ENCODE measurements at places on chromosomes 5 and 9.

DNA sequence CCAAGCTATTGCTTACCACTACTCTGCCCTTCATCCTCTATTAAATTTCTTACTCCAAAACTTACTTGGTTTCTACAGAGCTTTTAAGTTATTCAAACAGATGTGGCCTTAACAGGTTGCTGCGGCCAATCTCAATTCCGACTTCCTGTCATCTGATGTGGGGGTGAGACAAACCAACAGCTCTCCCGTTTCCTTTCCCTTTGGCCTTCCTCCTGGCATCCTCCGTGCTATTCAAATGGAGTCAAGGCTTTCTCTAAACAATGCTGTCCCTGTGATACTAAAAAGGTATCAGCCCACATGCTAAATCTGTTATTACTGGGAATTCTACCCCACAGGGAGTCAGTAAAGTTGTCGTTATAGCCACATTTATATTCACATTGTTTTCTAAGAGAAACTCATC, 11.8 kb downstream of the RBM18 start:
- no peak for DNase-seq

GRCh38 chr9:127943011-127943662, 5.5 kb upstream of the DPM2 start:
- no peak for DNase-seq

DNA sequence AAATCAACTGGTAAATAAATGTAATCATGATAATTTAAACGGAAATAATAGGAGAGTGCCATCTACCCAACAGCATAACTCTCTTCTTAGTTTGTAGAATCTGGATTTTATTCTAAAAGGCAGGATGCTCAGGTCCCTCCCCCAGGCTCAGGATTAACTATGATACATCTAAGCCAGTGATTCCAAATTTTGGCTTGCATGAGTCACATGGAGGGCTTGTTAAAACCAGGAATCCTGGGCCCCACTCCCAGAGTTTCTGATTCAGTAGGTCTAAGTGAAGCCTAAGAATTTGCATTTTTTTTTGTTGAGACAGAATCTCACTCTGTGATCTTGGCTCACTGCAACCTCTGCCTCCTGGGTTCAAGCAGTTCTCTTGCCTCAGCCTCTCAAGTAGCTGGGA, 62.3 kb upstream of the ZFR start:
- no peak for DNase-seq

- no peak for DNase-seq
Observed at GRCh38 chr9:115597330-115597895, 479.5 kb upstream of the TNC start.

DNA sequence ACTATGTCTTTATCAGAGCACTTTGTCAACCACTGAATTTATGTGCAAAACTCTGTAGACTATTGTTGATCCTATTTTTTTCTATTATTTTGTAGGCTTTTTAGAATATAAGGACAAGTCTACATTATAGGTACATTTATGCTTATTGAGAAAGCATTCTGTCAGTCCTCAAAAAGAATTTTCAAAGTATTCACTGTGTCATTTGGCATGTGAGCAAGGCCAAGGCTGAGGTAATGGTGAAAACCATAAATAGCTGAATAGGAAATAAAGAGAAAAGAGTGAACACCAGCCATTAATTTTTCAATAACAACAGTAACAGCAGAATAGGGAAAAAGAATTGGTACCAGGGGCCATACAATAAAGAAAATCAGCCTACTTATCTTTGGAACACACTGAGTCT, 21.0 kb downstream of the SKIC3 start:
- DNase-seq: no peak

DNA sequence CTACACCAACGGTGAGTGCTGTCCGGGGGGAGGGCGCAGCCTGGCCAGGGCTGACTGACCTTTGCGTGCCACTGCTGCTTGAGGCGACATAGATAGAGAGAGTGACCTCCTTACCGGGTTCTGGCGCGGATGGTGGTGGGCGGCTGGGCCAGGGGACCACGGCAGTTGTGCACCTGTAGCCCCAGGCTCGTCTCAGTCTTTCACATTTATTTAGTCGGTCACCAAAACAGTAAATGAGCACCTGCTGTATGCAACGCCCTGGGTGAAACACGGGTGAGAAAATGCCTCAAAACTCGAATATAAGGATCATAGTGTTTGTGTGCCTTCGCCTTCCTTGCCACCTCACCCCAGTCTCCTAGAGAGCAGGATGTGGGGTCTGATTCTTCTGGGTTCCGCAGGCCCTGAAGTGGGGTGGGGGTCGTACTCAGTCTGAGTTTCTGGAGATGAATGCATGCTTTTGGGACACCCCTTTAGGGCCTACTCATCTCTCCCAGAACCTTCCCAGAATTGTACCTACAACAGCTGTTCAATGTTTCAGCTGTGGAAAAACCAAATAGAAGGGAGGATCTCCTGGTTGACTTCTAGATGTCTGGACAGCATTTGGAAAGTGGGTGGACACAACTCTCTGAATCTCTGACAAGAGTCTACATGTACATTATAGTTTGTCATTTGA, 714 bp downstream of the SEC24A start:
- DNase-seq: no peak

DNA sequence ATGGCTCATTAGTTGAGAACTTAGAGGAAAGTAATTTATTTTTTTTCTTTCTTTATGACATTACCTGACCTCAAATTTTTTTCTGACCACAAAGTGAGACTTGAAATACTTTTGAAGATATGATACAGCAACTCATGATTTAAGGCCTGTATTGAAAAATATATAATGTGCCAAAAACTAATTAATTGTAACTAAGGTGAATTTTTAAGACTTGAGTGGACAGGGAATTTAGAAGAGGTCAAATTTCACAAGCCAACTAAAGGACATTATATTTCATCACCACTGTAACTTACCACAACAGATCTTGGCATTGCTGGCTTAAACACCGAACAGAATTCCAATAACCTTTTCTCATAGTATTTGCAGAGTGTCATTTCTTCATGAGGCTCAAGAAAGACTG, 1.8 kb downstream of the CCNH start:
- DNase-seq: no peak

GRCh38 chr5:126947146-126948010, 83.0 kb downstream of the MARCHF3 start:
- DNase-seq: no peak

- no peak for DNase-seq
Observed at GRCh38 chr5:88683506-88684135, 199.4 kb downstream of the MEF2C start.

GRCh38 chr9:15576350-15577050, 23.7 kb downstream of the CCDC171 start:
- no peak for DNase-seq

DNA sequence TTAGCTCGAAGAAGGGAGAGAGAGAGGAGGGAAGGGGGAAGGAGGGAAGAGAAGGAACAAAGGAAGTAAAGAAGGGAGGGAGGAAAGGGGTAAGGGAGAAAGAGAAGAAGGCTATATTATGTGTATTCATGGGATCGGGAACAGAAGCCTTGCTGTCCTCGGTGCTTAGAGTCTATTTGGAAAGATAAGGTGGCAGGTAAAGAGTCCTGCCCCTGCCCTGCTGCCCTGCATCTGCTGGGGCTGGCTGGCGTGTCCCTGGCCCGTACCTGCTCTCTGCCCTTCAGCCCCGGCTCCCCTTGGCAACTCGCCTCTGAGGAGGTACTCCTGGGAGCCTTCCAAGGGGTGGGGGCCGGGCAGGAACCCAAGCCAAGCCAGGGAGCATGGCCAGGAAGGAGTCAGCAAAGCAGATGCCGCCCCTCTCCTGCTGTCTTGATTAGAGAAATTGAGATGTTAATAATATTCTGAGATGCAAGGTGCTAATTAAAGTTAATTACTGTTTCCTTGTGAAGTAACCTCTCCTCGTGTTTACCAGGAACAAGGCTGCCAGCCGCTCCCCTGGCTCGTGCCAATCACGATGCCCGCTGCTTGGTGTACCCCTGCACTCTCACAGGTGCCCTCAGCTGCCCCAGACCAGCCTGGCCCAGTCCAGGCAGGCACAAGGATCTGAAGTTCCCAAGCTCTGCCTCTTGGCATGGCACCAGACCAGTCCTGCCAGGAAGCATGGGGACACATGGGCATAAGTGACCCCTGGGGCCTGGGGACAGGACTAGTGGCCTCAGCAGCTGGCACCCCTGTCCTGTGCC, 36.6 kb downstream of the PCDH1 start:
- DNase-seq: no peak

GRCh38 chr5:31156631-31157160, 36.8 kb upstream of the CDH6 start:
- DNase-seq: no peak

- DNase-seq: no peak
Observed at GRCh38 chr5:158117467-158118160, 258.7 kb upstream of the CLINT1 start.

- DNase-seq: no peak
Observed at GRCh38 chr5:63456279-63456678, 506.0 kb downstream of the HTR1A start.

- DNase-seq: no peak
Observed at GRCh38 chr5:179623906-179624741, 653 bp upstream of the HNRNPH1 start.

DNA sequence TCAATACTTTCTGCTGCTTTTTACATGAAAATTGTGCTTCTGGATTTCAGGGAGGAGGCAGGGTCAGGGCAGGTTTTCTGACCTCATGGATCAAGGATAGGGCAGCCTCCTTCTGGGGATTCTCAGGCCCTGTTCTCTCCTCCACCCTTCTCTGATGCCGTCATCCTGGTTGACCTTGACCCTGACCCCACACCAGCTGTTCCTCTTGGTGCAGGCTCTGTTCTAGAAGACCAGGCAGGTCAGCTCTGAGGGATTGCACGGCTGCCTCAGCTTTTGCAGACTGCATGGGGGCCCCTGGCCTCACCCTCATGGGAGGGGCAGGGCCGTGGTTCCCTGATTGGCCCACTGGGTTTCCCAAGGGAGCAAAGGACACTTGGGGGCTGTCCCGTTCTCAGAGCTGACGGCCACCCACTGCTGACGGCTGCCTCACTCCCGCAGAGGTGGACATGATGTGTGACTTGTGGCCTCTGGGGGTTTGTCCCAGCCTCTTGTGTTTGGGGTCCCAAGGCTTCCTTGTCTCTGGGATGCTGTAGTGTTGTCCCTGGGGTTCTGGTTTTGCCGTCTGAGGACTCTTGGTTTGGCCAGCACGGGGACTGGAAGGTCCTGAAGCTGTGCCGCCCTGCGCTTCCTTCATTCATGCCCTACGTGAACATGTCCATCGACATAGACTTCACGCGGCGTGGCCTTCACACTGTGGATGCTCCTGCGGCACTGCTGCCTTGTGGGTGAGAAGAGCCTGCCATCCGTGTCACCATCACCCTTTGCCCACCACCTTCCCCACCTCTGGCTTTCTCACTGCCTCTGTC, 34.5 kb downstream of the CEP72 start:
- no peak for DNase-seq

DNA sequence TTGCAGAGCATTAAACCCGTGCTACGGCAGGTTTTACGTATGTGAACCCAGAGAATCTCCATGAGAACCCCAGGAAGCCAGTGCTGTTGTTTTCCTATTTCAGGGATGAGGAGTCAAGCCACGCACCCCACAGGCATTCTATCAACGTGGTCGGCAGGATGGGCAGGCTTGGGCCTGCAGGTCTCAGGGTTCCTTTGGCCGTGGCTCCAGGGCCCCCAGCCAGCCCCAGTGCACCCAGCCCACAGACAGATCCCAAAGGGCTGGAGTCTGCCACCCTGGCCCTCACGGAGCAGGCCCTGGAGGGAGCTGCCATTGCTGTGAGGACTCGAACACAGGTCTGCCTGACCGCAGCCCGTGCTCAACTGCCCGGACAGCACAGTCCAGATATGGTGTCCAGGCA, 77.1 kb upstream of the STXBP1 start:
- DNase-seq: no peak

GRCh38 chr5:84614906-84615305, 230.2 kb upstream of the EDIL3 start:
- DNase-seq: no peak

DNA sequence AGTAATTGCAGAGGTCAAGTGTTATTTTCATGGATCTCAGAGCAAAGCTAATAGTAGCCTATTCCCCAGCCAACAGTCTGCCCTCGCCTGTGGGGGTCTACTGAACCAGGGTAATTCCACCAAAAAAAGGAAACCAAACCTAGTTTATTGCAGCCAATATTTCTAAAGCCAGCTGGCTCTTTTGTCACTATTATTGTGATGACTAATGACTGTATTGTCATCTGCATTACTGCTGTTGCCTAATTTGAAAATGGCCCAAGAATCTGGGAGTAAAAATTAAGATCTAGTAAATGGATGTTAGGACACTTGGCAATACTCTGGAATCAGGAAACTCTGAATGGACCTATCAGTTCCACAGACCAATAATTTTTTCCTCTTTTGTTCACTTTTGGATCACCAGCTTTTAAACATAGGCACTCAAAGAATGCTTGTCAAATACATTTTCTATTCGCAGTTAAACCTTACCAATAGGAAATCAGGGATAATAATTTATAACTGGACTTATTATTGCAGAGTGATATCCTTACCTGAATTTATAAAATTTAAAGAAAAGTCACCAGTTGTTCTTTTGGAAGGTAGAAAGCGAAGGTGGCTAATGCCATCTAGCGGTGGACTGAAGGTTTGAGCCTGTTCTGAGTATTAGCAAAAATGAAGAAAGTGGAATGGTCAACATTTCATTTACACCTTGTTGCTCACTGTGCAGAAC, 69.2 kb downstream of the SYK start:
- no peak for DNase-seq
